Thymus (tissue), 14 donors: ENCODE measurements at places on chromosomes 16 and 17.

GRCh38 chr17:40561294-40561870, 3.9 kb downstream of the CCR7 start:
- DNase-seq = no peak

DNA sequence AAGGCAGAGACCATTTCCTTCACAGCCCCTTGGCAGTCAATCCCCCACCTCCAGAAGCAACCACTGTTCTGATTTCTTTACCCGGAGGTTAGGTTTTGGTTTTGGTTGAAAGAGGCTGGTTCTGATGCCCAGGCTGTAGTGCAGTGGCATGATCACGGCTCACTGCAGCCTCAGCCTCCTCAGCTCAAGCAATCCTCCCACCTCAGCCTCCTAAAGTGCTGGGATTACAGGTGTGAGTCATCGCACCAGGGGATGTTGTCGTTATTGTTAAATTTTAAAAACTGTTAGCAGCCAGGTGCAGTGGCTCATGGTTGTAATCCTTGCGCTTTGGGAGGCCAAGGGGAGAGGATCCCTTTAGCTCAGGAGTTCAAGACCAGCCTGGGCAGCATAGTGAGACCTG, 3.0 kb upstream of the CTRB2 start:
- DNase-seq = no peak

GRCh38 chr16:5206331-5206990, 108.9 kb upstream of the EEF2KMT start:
- DNase-seq = no peak

DNA sequence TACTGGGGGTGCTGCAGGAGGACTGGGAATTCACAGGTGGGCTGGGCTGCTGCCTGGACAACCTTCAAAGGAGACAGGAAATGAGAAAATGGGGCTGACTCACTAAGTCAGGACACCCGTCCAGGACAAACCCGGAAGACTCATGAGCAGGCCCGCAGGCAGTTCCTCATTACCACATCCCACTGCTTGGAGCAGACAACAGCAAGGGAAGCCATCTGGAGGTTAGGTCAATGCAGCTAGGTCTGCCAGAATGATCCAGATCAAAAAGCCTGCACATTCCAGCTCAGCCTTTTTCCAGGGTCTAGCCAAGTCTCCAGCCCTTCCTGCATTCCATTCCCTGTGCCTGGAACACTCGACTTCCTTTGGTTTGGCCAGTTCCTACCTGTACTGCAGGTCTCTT, 536.5 kb upstream of the CDH11 start:
- no peak for DNase-seq

- no peak for DNase-seq
Measured at GRCh38 chr17:7435676-7436555, 681 bp downstream of the TMEM102 start.
